ENCODE measurements at places on chromosomes 7 and 10. TPM values are rescaled to one million over a fixed set of nuclear protein-coding genes. Genes with fewer than 3 reads are reported as not detected.

Gene SLC26A4
- total RNA-seq = 0.33 TPM

Gene CFAP69
- 1.5 TPM for total RNA-seq

Gene MPP7
- total RNA-seq = 0.33 TPM

Gene NODAL
- total RNA-seq = not detected

Gene PPP1R9A
- total RNA-seq = 1.0 TPM

Gene PGAM2
- total RNA-seq = not detected

Gene SFTPA2
- total RNA-seq = not detected

Gene OR6B1
- not detected for total RNA-seq

Gene NPC1L1
- under 0.01 TPM for total RNA-seq

Gene ZSWIM8
- 77.4 TPM for total RNA-seq

Gene POLR2J3
- 33.0 TPM for total RNA-seq

Gene AS3MT
- total RNA-seq = 8.7 TPM

Gene URGCP
- 31.0 TPM for total RNA-seq

Gene OPALIN
- not detected for total RNA-seq

Gene CCDC172
- not detected for total RNA-seq

Gene ZNF775
- total RNA-seq = 3.9 TPM

Gene CDH23
- under 0.01 TPM for total RNA-seq

Measured in melanocyte of skin (primary cell).